SK-N-DZ (cell line): ENCODE measurements at places on chromosomes 6 and 20.

- no peak for DNase-seq
Measured at GRCh38 chr6:4381381-4381780, 246.0 kb upstream of the ECI2 start.

- DNase-seq = no peak
Measured at GRCh38 chr6:85726206-85726605, 83.5 kb upstream of the SYNCRIP start.

DNA sequence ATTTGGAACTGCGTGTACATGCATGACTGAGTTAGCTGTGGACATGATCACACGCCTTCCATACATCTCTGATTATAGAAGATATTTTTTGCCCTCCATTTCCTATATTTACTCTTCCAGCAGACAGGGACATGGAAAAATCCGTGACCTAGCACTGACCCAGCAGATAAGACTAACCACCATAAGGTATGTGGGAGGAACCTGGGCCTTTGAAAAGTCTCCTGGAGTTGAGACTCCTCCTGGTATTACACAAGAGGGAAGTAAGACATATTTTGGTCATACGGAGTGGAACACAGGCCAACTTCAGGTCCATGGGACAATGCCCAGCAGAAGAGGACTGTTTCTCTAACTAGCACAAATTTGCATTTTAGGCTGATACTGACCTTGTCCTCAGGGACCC is 13.7 kb upstream of the SIRPB1 start:
- no peak for DNase-seq

- no peak for DNase-seq
Measured at GRCh38 chr20:54134445-54135220, 39.2 kb downstream of the CYP24A1 start.

DNA sequence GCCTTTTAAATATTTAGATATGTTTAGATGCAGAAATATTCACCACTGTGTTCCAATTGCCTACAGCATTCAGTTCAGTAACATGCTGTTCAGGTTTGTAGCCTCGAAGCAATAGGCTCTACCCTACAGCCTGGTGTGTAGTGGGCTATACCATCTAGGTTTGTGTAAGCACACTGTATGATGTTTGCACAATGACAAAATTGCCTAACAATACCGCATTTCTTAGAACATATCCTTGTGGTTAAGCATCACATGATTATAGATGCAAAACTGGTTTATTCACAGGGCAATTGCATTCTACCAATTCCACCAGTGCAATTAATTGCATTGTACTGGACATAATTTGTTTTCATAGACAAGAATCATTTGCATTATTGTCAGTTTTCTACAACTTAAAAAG is 7.9 kb upstream of the SLC22A16 start:
- no peak for DNase-seq

DNA sequence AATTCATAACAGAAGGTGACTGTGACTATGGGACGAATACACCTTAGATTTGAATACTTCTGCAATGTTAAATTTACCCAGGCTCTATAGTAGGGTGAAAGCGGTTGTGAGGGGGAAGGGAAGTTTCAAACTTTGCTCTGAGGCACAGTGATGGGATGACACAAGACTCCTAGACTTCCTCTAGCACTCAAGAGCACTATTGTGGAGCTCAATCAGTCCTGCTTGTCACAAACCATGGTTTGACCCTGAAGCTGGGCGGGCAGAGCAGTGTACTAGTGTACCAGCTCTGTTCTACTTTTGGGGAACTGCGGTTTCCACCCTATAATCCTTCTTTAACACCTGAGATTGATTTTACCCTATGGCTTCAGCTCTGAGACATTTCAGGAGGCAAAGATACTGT is 17.1 kb downstream of the TRIM27 start:
- no peak for DNase-seq

DNA sequence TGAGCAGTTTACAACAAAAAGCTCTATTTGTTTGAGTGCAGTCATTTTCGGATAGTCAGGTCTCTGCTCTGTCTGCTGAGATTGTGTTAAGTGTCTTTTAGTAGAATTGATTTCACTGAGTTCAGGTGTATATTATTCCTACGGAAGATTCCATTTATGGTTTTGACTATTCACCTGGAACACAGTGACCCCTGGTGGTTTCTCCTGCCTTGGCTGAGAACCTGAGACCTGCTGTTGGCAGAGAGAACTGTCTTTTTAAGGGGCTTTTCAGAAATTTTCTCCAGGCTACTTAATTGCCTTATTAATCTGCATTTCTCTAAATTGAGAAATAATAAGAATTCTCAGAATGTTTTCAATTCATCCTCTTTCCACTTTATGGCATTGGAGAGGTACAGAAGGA is 508.0 kb downstream of the TBC1D32 start:
- DNase-seq = peak; percentile 35

DNA sequence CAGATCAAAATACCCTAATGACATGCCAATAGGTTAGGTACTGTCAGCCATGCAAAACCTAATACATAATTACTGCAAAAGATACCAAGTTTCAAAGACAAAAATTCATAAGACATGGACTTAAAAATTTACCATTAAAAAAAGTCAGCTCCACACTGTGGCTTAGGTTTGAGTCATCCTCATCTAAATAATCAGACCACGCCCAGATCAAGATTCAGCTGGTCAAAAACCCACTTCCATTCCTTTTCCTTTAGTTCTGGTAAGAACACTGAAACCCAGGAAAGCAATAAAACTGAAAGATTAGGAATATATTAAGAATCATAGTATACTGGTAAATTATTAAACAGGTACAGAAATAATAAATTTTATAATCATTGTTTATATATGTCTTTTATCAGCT is 81.0 kb upstream of the ASF1A start:
- no peak for DNase-seq

DNA sequence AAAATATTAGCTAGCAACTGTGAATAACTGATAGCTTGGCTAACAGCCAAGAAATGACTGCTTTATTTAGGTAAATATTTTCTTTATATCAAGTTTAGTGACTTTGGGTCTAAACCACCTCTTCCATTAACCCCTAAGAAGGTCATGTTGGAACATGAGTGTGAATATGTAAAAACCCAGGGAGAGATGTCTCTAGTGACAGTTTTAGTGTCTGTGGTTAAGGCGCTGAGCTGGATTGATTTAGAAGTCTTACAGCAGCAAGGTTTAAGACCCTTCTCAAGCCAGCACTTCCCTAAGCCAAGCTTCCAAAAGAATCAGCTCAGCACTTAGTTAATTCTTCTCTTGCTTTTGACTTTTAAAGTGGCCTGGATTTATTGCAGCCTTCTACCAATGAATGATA is 11.4 kb upstream of the SIRT5 start:
- DNase-seq = no peak

DNA sequence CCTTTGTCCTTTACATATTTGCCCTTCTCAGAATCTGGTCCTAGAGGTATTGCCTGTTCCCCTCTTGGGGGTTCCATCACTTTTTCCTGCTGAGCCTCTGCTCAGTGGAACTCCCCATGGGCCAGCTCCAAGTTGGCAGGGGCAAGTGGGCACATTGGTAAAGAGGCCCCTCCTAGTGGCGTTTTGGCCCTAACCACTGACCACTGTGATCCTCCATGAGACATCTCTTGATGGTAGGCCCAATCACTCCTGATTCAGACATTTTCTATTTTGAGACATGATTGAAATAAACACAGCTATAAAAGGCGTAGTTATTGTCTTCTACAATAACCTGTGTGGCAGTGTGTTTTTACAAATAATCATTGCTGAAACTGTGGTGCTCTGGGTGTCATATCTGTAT is 83.0 kb downstream of the RREB1 start:
- DNase-seq = no peak

- no peak for DNase-seq
Measured at GRCh38 chr6:157980288-157981131, 1.2 kb upstream of the SYNJ2 start.

GRCh38 chr20:44394702-44395460 is 39.4 kb downstream of the HNF4A start:
- DNase-seq = no peak

DNA sequence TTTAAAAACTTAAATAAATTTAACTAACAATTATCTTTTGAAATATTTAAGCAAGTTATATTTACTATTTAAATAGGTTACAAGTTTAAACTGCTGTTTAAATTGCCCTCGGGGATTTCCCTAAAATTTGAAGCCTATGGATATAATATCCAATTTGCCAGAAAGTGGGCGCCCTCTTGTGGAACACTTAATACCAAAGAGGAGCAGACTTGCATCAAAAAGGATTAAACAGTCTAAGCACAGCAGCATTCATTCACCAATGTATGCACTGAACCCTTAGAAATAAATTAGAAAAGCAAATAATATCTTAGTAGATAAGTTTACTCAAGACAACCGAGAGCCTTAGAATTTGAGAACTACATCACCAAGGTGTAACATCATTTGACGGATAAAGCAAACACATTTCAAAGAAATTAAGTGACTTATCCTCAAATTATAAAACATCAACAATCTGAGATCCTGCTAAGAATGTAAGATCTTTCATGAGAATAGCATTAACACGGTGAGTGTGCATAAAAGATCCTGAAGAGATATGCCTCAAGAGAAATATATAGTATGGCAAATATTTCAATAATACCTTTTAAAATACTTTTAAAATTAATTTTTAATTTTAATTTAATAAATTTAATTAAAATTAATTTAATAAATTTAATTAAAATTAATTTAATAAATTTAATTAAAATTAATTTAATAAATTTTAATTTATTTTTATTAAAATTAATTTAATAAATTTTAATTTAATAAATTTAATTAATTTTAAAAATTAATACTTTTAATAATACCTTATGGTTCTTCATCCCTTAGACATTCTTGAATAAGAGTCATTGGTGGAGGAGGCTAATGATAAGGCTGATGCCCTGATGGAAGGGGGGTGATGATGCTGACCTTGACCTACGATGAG is 11.5 kb upstream of the MEP1A start:
- DNase-seq = peak; percentile 52

DNA sequence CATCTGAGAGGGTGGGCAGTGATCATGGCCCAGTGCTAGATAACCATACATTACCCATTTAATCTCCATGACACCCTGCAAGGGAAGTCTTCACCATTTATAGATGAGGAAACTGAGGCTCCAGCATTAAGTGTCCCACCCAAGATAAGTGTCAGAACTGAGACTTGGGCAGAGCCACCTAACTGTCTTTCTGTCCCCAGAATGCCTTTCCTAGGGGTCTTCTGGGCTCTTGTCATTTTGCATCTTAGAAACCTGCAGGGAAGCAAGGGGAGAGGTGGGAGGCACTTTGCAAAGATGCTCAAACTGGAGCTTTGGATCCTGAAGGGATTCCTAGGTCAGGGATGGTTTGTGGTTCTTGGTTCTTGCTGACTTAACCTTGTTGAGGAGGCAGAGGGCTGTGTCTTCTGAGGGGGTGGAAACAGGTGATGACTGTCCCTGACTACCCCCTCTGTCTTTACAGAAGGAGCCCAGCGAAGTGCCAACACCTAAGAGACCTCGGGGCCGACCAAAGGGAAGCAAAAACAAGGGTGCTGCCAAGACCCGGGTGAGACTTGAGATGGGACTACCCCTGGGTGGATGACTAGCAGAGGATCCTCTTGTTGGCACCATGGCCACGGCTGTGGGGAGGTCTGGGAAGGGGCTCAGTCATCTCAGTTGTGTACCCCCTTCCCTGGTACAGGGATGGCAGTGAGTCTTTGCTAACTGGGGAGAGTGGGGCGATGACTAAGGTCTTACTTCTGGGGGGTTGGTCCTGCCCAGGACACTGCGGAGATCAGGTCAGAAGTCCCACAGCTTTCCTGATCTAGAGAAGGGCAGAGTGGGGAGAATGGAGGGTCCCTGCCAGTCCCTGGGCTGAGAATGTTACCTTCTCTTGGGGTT is 5.8 kb downstream of the HMGA1 start:
- no peak for DNase-seq

GRCh38 chr6:66900133-66901083 is 1193.4 kb upstream of the EYS start:
- no peak for DNase-seq

DNA sequence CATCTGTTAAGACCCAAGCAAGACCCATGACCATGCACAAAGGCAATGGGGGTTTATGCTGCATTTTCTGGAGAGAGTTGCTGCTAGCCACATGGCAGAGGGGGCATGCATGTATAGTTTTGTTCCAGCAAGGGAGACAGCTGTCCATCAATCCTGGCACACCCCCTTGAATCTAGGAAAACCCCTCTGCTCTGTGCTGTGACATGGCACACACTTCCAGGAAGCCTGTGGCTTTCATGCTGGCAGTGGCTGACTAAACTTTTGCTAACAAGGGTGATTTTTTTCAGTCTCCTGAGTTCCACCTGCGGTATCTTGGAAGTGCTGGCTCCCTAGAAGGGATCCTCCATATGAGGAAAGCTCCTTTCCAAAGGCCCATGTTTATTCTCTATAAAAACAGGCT is 9.1 kb upstream of the CST4 start:
- DNase-seq = no peak

- no peak for DNase-seq
Measured at GRCh38 chr6:161422710-161423680, 149.1 kb upstream of the AGPAT4 start.

DNA sequence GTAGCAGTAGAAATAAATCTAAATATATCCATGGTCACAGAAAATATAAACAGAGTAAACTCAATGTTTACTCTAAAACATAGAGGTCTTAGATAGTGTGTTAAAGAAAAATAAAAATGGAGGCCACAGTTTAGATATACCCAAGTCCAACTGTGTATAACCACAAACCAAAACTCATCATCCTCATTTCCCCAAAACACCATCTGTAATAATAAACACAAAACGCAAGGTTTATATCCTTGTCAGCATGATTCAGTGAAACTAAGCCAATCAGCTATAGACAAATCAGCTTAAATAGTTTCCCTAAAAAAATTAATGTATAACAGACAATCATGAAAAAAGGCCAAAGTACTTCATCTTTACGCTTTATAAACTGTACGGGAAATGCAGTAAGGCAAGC is 2.7 kb upstream of the HACE1 start:
- no peak for DNase-seq

DNA sequence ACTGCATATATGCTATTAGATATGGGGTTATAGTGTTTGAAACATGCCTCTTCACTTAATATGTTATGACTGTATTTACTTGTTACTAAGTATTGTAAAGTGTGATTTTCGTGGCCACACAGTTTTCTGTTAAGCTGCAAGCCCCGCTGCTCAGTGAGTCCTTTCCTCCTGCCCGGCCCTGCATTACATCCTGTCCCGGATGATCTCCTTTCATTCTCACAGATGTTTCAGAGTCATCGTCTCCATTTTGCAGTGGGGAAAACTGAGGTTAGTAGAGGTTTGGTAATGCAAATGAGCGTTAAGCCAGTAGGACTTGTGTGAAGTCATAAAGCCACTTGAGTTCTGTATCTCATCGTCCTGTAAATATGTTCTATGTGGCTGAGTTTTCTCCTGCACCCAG is 155.5 kb downstream of the CFAP61 start:
- no peak for DNase-seq

DNA sequence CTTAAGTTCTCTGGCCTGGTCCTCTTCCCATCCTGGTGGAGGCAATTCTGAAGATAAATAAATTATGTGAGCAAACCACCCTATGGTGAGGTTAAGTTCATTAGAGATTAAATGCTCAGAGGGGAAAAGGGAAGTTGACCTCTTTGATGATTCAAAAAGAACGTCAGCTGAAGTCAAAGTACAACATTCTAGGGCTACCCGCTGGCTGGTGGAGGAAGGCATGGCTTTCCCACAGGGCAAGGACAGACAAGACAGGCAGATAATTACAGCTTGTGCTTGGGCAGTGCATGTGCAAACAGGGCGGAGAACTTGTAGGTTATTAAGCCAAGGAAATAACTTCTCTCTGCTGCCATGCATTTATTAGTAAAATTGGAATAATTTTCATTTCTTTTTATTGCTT is 91.0 kb upstream of the SLC24A3 start:
- no peak for DNase-seq
